ENCODE measurements at places on chromosomes 16 and 17.

- no peak for DNase-seq
These were observed 3.7 kb upstream of the HCRT start for GRCh38 chr17:42188749-42189650.

DNA sequence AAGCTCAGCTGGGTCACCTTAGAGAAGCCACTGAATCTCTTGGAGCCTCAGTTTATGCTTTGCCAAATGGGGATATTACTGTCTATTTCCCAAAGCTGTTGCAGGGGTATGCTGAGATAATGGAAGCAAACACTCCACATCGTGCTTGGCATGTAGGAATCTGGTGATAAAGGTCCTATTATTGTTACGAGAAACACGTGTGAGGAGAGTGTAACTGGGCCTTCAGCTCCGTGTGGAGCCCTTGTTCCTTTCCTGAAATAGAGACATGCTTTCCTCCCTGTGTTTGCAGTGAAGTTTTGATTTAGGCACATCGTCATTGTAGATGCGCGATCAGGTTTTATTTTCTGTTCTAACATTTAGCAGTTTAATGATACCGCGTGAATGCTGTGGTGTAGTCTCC is 292.4 kb downstream of the CPPED1 start:
- no peak for DNase-seq

GRCh38 chr17:74776990-74777389 is 845 bp upstream of the NAT9 start:
- no peak for DNase-seq

DNA sequence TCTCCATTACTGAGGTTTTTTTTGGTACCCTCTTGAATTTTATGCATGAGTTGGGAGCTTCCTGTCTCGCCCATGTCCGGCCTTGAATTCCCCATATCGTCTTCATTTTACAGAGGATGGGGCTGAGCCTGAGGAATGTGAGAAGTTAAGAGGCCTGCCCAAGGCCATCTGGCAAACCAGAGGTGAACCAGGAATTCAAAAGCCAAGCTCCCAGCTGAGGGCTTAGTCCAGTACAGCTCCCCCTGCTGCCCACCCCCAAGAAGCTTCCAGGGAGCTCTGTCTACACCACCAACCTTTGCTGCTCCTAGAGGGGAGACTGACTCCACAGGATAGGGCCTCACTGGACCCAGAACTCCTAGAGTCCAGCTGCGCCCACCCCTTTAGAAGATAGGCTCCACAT is 20.7 kb upstream of the C16orf78 start:
- peak; percentile 18 for DNase-seq

DNA sequence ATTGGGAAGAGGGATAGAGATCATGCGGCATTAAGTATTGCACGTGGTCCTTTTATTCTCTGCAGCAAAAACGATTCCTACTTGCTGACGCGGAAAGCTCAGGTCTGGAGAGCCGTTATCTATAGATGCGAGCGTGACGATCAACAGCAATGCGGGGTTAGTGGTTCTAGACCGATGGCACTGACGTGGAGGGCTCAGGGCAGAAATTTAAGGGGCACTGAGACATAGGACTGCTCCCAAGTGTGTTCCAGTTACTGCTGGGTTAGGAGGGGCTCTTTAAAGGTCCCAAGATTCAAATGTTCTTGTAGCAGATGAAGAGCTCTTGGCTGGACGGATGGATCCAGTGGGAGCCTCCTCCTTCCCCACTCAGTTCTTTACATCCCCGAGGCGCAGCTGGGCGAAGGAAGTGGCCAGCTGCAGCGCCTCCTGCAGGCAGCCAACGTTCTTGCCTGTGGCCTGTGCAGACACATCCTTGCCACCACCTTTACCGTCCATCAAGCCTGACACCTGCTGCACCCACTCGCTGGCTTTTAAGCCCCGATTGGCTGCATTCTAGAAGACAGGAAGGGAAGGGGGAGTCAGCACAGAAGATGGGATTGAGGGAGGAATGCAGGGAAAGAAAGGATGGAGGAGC is 732 bp upstream of the EXOSC6 start:
- no peak for DNase-seq

DNA sequence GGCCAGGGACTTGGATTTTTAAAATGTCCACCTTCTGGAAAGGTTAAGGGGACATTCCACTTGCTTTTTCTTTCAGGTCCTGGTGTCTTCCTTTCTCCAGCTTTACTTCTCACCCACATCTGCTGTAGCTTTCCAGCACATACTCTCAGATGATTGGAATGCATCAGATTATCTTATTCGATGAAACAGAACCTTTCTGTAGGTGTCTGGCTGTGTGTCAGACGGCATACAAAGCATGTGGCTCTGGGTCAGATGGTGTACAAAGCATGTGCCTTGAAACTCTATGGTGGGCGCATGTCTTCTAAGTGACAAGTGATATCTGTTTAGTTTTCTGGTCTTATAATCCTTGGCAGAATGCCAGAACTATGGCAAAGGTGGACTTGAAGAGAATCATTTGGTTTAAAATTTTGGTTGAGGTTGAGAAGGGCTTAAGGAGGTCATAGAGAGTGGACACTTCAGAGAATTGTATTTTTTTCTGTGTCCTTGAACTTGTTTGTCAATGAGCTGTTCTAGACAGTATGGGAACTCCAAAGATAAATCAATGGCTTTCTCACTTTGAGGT is 125.3 kb downstream of the FTO start:
- no peak for DNase-seq
